Caco-2 (cell line): ENCODE measurements at places on chromosomes 7 and 10. TPM values are rescaled to one million over a fixed set of nuclear protein-coding genes. Genes with fewer than 3 reads are reported as not detected.

GRCh38 chr7:132206594-132206993 is 369.7 kb downstream of the PLXNA4 start:
- no peaks in the 10 kb centered on the region; the same call in 1 of the 2 replicates for H3K36me3 ChIP-seq
- no peaks in the 10 kb centered on the region; the same call in 1 of the 2 replicates for H3K27me3 ChIP-seq
- no peak overlapping the region for H3K27ac ChIP-seq

- DNase-seq: peak; percentile 90
- peak within 1 kb of the TSS; percentile 80 for H3K27ac ChIP-seq
- peak within 1 kb of the TSS; percentile 83 for H3K4me3 ChIP-seq
- H3K36me3 ChIP-seq: 0 out of 2 replicates have a peak, but pooled peaks cover 4% of the 10 kb centered on the region
- H3K27me3 ChIP-seq: no peaks in the 10 kb centered on the region
- H3K4me1 ChIP-seq: peaks cover 51% of the 10 kb centered on the region
These were observed at the start of gene CAMK2G for GRCh38 chr10:73874267-73875138. TSS of gene CAMK2G (minus strand) at chr10:73874555. CDS start at chr10:73874461, 94 bp downstream.

DNA sequence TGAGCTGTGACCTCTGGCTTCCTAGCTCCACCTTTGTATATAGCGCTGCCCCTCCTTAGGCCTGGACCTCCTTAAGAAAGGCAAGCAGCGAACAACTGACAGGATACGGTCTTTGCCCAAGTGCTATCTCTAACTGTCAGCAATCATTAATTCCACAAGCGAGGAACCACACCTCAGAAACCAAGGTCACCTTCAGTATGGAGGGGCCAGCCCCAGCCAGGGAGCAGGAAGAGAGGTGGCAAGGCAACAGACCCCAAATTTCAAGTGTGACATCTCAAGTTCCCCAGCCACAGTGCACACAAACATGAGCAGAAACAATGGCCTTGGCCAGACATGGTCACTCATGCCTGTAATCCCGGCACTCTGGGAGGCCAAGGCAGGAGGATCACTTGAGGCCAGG is 4.8 kb upstream of the AOC1 start:
- H3K4me1 ChIP-seq: peaks cover 6% of the 10 kb centered on the region
- no peak for DNase-seq
- H3K27ac ChIP-seq: no peak overlapping the region
- no peaks in the 10 kb centered on the region for H3K36me3 ChIP-seq
- no peaks in the 10 kb centered on the region for H3K27me3 ChIP-seq

DNA sequence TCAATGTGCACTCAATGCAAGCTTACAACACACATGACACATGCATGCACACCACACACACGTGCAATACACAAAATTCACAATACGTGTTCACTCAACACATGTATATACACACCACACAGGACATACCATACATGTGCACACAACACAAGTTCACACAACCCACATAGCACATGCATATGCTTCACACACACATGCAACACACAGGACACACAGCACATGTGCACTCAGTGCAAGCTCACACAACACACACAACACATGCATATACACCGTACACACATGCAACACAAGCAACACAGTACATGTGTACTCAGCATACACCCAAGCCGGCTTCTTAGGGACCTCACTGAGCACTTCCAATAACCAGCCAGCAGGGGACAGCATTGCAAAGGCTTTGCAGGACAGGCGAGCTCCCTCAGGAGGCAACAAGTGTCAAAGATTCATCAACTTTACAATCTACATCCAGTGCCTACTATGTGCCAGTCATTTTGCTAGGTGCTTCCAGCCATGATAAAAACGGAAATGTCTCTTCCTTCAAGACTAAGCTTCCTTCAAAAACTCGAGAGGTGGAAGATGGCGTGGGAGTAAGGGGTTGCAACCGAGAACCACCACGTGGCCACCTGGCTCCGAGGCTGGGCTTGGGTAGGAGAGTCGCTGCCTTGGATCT is 61.1 kb downstream of the JCAD start:
- DNase-seq: peak; percentile 87
- no peaks in the 10 kb centered on the region for H3K27me3 ChIP-seq
- no peak overlapping the region for H3K4me3 ChIP-seq
- H3K27ac ChIP-seq: no peak overlapping the region
- H3K36me3 ChIP-seq: no peaks in the 10 kb centered on the region

DNA sequence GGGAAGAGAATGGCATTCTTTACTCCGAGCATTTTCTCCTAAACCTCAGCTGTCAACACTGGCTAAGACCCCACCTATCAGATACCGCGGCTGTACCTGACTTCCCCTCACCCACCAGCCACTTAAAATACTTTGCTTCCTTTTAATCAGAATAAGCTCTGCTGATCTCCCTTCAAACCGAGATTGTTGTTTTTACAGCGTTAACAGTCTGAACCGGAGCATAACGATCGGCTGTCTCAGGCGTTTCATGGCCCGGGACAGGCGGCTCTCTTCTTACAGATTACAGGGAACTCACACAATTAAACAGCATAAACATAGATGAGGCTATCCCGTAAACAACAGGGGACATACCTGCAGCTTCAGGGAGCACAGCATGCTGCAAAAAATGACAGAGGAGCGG is 174.3 kb upstream of the RNF32 start:
- no peak overlapping the region for H3K27ac ChIP-seq
- no peak for DNase-seq
- no peak overlapping the region for H3K4me3 ChIP-seq
- H3K4me1 ChIP-seq: no peaks in the 10 kb centered on the region
- no peaks in the 10 kb centered on the region for H3K27me3 ChIP-seq
- H3K36me3 ChIP-seq: no peaks in the 10 kb centered on the region; the same call in 1 of the 2 replicates

DNA sequence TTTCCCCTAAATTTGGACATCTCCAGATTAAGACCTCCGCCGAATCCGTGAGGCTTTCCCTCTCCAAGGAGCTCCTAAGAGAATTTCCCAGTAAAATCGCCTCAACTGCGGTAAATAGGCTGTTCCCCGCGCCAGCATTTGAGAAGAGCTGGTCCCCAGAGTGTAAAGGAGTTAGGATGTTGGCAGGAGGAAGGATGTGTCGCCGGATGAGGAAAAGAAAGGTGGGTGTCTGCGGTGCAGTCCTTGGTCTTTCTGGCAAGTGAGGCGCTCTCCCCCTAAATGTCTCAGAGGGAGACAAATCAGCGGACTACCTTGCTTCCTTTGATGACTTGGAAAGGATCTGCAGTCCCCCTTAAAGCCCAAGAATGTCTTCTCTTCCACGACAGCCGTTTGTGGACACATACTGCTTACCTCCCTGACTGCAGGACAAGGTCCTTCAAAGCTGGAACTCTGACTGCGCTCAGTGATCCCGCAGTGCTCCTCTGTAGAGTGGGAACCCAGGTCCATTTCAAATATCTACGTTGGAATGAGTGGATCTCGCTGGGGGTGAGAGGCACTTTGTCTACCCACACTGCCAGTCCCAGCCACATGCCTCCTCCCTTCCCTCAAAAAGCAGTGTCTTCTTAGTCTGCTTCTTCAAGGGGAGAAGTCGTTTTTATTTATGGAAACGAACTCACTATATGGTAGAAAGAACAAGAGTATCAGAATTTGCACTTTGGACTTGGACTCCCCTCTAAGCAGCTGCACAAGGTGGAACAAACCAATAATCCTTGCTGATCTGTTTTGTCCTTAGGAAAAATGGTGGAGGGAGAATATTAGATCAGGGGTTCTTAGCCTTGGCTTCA is 1.1 kb upstream of the DLG5 start:
- H3K36me3 ChIP-seq: no peaks in the 10 kb centered on the region
- H3K4me3 ChIP-seq: peak overlapping the region; percentile 93
- no peak for DNase-seq
- H3K4me1 ChIP-seq: peaks cover 26% of the 10 kb centered on the region

DNA sequence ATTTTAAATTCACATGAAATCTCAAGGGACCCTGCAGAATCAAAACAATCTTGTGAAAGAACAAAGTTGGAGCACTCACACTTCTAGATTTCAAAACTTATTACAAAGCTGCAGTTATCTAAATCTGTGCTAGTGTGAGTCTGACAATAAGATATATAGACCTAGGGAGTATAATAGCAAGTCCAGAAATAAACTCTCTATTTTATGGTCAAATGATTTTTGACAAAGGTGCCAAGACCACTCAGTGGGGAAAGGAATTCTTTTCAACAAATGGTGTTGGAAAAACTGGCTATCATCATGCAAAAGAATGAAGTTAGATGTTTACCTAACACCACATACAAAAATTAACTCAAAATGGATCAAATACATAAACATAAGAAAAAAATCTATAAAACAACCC is 68.2 kb downstream of the TFEC start:
- H3K4me1 ChIP-seq: peaks cover 34% of the 10 kb centered on the region
- H3K36me3 ChIP-seq: no peaks in the 10 kb centered on the region
- no peaks in the 10 kb centered on the region for H3K27me3 ChIP-seq

The ADRB1 gene
- total RNA-seq: 2.1 and 2.3 TPM in 2 replicates

The CUTC gene
- total RNA-seq: 27.6 and 30.1 TPM in 2 replicates

The PCBD1 gene
- 249 and 252 TPM in 2 replicates for total RNA-seq

The C10orf143 gene
- 0.54 TPM in 1 of 2 replicates, not detected in the other for total RNA-seq

The WASHC2C gene
- total RNA-seq: 46.1 and 48.1 TPM in 2 replicates

The EBF3 gene
- 0.63 and 0.79 TPM in 2 replicates for total RNA-seq
